ENCODE measurements at places on chromosomes 11 and 22. TPM values are rescaled to one million over a fixed set of nuclear protein-coding genes. Genes with fewer than 3 reads are reported as not detected.

The LRRC10B gene
- polyA plus RNA-seq, result 12.4 TPM

The PACSIN3 gene
- polyA plus RNA-seq, result not detected

The SRRD gene
- 29.3 TPM for polyA plus RNA-seq

The DCHS1 gene
- 42.4 TPM for polyA plus RNA-seq

The STK33 gene
- 13.9 TPM for polyA plus RNA-seq

The OR5B21 gene
- not detected for polyA plus RNA-seq

The BATF2 gene
- not detected for polyA plus RNA-seq

The MLC1 gene
- not detected for polyA plus RNA-seq

The OVCH2 gene
- polyA plus RNA-seq, result not detected

The WNT7B gene
- 0.16 TPM for polyA plus RNA-seq

The TSPO gene
- polyA plus RNA-seq, result not detected

The DEFB131B gene
- polyA plus RNA-seq, result not detected

The GUCY1A2 gene
- polyA plus RNA-seq, result 5.1 TPM

The KLHDC7B gene
- polyA plus RNA-seq, result not detected

The KCNJ1 gene
- 0.40 TPM for polyA plus RNA-seq

The PRG3 gene
- not detected for polyA plus RNA-seq

The TIMP3 gene
- polyA plus RNA-seq, result 0.72 TPM

The SYT13 gene
- polyA plus RNA-seq, result 65.4 TPM

The TMEM86A gene
- 3.3 TPM for polyA plus RNA-seq

The OR5A1 gene
- polyA plus RNA-seq, result not detected

The EED gene
- 39.8 TPM for polyA plus RNA-seq

The KCNJ4 gene
- 1.7 TPM for polyA plus RNA-seq

The OR4D5 gene
- not detected for polyA plus RNA-seq

The RTN4R gene
- 13.6 TPM for polyA plus RNA-seq

The OR52H1 gene
- not detected for polyA plus RNA-seq

The UBQLN3 gene
- not detected for polyA plus RNA-seq

The OR52A1 gene
- polyA plus RNA-seq, result not detected

The HIC2 gene
- polyA plus RNA-seq, result 19.0 TPM

The TTC12 gene
- 4.2 TPM for polyA plus RNA-seq

The WNT11 gene
- polyA plus RNA-seq, result 1.4 TPM

The USH1C gene
- polyA plus RNA-seq, result not detected

The ZNF70 gene
- 1.3 TPM for polyA plus RNA-seq

The MMP27 gene
- polyA plus RNA-seq, result not detected

The CALCA gene
- not detected for polyA plus RNA-seq

The SLC6A5 gene
- polyA plus RNA-seq, result not detected

The C11orf65 gene
- 1.1 TPM for polyA plus RNA-seq

The SLC17A6 gene
- polyA plus RNA-seq, result 4.3 TPM

The FOLR1 gene
- not detected for polyA plus RNA-seq

The TREH gene
- polyA plus RNA-seq, result 0.12 TPM

The PISD gene
- polyA plus RNA-seq, result 50.9 TPM

The TBC1D10A gene
- 11.9 TPM for polyA plus RNA-seq

The INS gene
- polyA plus RNA-seq, result not detected

The SULT4A1 gene
- 182 TPM for polyA plus RNA-seq

The OR51B5 gene
- not detected for polyA plus RNA-seq

The HIKESHI gene
- polyA plus RNA-seq, result 174 TPM

The HEPHL1 gene
- not detected for polyA plus RNA-seq

The C11orf86 gene
- polyA plus RNA-seq, result not detected

The PTPN5 gene
- polyA plus RNA-seq, result 151 TPM

The OLFML1 gene
- polyA plus RNA-seq, result not detected

The CABP4 gene
- polyA plus RNA-seq, result not detected

The GGTLC3 gene
- polyA plus RNA-seq, result not detected

The MRPL40 gene
- polyA plus RNA-seq, result 34.0 TPM

The PYGM gene
- polyA plus RNA-seq, result 0.43 TPM

The DDX25 gene
- 67.1 TPM for polyA plus RNA-seq

The NXPE2 gene
- 0.20 TPM for polyA plus RNA-seq

The OR51B2 gene
- not detected for polyA plus RNA-seq

The RAB6A gene
- 207 TPM for polyA plus RNA-seq

The TTC28 gene
- 14.8 TPM for polyA plus RNA-seq

The KCNJ11 gene
- 8.0 TPM for polyA plus RNA-seq

The SEPTIN3 gene
- 167 TPM for polyA plus RNA-seq
